ENCODE measurements at places on chromosomes 12 and 14.
A peak's percentile ranks its signal among the peaks of the same experiment; 100 is the strongest.

- no peak for DNase-seq
These were observed 39.8 kb downstream of the ELK3 start for GRCh38 chr12:96233939-96234461.

DNA sequence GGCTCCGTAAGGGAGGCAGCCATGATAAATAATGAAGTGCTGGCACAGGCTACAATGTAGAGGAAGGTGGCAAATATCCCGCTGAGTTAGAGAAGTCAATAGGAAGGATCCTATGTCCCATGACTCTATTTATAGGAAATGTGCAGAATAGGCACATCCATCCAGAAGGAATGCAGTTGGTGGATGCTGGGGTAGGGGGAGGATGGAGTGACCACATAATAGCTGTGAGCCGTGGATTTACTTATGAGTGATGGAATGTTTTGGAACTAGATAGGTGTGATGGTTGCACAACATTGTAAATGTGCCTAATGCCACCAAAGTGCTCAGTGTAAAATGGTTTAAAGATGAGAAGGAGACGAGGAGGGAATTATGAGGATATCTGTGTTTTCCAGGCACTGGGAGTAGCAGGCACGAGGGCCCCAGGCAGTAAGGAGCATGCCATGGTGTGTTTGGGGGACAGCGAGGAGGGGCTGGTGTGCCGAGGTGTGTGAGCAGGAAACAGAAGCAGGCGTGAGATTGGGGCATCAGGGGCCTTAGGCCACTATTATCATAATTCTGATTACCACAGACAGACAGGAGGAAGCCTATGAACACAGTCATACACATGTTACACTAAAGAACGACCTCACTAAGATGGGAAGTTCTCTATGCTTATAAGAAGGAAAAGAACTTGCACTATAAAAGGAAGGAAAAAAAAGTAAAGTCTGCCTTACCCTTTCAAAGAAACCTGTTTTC, 837.3 kb upstream of the TMEM132C start:
- no peak for DNase-seq

DNA sequence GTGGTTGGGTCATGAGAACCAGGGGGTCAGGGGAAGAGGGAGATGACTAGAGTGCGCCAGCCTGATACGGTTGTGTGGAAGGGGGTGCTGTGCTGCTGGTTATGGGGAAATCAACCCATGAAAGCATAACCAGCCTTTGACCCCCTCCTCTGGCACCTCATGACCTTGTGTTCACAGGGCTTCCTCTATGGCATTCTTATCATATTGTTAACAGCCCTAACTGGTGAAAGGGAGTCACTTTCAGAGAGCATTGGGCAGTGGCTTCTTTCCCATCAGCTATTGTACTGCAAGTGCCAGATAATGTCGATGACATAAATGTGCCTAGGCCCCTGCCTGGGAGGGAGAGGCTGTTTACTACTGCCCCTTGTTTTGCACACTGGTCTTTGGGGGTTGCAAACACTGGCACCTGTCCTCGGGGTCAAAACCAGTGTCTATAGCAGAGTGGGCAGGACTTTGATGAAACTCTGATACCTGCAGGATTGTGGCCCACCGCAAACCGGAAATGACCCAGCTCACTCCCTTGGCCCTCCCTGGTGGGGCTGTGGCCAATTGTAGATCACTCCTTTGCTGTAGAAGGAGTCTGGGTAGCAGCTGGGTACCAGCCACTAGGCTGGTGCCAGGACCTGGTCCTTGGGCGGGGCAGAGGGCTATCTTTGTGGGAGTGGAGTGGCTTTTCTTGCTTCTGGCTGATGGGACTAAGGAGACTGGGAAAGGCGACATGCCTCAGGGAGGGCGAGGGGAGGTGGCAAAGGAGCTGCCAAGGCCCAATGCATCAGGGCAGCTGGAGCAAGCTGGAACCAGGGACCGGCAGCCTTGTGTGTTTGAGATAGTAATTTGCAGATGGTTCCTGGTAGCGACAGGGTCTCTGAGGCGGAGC, 634 bp upstream of the TMEM63C start:
- no peak for DNase-seq

DNA sequence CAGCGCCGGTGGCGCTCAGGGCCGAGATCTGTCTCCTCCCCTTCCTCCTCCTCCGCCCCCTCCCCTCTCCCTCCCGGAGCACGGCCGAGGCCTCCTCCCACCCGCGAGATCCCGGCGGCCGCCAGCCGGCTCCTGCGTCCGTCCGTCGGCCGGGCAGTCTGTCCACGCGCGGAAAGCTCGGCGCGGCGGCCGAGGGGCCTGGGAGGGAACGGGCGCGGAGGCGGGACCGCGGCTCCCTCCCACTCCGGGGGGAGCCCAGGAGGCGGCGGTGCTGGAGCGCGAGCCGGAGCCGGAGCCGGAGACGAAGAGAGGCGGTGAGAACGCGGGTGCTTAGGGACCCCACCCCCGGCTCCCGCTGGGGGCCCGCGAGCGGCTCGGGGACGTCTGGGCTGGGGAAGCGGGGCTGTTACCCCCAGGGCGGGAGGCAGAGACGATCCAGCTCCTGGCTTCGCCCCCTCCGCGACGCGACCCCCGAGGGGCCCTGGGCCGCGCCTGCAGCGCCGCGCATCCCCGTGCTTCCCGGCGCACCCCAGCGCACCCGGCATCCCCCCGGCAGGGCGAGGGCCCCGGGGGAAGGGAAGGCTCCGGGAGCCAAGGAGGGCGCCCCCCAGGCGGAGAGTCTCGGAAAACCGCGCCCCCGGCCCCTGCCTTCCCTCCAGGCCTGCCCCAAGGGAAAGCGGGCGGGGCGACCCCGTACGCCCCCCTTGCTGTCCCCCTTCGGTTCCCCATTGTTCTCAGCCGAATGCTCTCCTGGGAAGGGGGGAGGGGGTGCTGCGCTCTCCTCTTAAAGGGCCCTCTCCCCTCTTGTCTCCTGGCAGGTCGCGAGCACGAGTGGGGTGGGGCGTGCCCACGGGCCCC, at the start of gene DTX1:
DTX1 (plus strand) TSS at position 100 of the 858 bp plus-strand sequence. CDS start 1,463 bp downstream, outside the sequence.
- peak; percentile 49 for DNase-seq

- peak; percentile 30 for DNase-seq
These were observed 37.8 kb upstream of the OR4E1 start for GRCh38 chr14:21711360-21711961.

DNA sequence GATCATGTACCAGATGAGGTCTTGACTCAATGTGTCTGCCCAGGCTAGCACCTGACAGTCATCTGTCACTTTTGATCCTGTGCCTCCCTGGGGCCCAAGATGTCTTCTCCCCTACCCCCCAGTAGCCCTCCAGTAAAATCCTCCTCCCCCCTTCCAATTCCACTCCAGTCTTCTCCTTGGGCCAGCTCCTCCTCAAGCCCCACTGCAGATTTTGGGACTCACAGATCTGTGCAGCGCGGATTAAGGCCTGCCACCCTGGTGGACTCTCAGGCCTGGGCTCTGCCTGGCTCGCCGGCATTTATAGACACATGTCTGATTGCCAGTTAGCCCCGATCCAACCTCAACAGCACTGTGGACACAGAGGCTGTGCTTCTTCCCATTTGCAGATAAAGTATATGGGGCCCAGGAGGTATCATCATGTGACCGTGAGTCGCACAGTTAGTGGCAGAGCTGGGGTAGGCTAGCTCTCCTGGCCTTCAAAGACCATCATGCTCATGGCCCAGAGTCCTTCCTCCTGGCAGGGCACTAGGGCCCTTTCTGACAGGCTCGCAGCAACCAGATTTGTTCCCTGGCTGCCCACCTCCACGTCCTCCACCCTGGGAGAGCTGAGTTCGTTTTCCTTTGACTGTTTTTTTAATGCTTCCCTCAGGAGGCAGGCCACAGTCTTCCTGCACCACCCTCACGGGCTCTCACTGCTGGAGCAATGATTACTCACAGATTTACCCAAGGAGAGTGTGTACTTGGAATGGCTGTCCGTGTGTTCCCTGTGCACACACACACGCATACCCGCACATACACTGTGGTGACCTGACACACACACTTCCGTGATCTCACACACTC, 98.3 kb upstream of the DIO3 start:
- no peak for DNase-seq

- no peak for DNase-seq
These were observed 145.3 kb downstream of the RBM19 start for GRCh38 chr12:113820842-113821241.

GRCh38 chr14:101665478-101666078, 95.9 kb upstream of the PPP2R5C start:
- DNase-seq, result peak; percentile 63

GRCh38 chr14:75132382-75133086, 5.7 kb upstream of the NEK9 start:
- peak; percentile 17 for DNase-seq

DNA sequence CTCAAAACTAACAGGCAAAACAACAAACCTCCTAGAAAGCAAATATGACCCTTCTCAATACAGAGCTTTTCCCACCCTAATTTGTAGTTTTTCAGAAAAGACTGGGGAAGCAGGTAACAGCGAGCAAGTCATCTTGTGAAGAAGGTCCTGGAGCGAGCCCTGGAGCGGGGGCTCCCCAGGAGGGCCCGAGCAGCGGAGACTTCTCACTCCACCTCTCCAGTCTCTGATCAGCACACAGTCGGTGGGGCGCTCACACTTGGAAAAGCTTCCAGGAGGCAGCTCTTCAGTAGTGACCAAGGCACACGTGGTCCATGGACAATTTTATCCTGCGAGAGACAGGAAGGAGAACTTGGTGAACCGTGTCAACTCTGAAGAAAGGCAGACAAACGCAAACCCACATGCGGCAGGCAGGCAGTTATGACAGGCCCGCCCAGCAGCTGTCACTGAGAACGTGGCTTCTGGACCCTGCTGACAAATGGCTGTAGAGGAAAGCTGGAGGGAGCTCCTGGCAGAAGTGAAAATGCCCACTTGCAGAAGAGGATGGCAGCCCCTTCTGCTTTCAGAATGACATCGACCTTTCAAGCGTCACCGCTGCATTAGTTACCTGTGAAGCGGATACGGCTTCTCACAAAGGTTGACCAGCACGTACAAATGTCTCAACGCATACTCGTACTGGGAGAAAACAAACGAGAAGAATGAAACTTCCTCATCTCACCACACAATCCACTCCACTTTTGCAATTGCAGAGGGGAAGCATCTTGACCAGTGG, 44.2 kb downstream of the LGMN start:
- no peak for DNase-seq

DNA sequence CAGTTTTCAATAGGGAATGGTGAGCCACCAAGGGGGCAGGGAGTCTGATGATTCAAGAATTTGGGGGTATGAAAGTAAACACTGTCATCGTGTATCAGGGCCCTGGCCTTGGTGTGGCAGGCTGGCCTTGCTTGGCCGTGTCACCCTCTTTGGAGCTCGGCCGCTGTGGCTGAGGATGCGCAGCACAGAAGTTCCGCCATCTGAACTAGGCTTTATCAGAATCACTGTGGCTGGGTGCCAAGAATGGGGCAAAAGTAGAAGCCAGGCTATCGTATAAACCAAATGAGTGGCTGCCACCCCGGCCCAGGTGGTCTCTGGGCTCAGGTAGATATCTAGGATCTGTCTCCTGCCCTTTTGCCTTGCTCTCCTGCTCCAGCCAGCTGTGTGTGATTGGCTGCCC, 137.4 kb downstream of the PAPOLA start:
- DNase-seq, result no peak

- no peak for DNase-seq
These were observed 524.2 kb downstream of the TMTC2 start for GRCh38 chr12:83210933-83211332.

DNA sequence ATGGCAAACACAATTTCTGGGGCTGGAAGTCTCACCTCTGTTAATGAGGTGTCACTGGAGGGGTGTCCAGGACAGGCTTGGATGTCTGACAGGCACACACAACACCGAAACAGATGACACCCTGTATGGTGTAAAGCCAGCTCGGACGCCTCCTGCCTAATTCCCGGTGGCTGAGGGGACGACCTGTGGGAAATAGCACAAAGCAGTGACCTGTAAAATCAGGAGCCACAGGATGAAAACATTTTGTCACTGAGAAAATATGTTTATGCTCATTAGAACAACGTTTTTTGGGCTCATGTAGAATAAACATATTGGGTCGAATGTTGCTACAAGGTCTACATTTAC, 285.0 kb upstream of the RTL1 start:
- no peak for DNase-seq

DNA sequence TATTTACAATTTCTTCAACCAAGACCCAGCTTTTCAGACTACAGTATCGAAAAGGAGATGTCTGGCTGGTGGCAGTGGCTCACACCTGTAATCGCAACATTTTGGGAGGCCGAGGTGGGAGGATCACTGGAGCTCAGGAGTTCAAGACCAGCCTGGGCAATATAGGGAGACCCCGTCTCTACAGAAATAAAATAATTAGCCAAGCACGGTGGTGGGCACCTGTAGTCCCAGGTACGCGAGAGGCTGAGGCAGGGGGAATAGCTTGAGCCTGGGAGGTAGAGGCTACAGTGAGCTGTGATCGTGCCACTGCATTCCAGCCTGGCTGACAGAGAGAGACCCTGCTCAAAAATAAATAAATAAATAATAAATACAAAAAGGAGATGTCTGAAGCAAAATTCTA, 530.5 kb downstream of the BCL11B start:
- no peak for DNase-seq

DNA sequence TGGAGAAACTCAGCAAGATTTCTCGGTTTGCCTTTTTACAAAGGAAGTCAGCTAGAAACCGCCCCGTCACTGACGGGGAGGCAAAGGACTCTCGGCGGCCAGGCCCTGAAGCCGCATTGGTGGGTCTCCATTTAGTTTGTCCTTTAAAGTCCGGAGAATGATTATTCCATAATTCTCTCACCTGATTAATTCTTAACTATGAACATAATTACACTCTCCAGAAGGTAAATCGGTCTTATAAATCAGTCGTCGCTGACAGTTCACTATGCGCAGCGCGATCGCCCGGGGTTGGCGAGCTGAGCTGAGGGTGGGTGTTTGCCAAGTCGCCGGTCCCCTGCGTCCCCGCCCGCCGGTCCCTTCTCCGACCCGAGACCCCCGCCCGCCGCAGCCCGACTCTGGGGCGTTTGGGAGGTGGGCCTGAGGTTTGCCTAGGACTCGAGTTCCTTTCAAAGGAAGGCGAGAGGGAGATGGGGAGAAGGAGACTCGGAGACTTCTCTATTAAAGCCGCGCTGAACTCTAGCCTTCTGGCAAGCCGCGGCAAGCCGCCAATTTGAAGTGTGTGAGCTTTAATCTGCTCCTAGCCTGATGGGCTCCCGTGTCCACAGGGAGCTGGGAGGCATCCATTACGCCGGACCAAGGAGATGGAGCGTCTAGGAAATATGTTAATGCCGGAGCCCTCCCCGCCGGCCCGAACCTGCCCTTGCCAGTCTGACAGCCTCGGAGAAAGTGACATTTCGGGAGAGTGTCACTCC, 392.9 kb downstream of the NOVA1 start:
- DNase-seq, result no peak

- no peak for DNase-seq
These were observed 10.0 kb downstream of the HIP1R start for GRCh38 chr12:122845041-122845864.

- DNase-seq, result no peak
These were observed 38.3 kb downstream of the SLC6A15 start for GRCh38 chr12:84874125-84874824.

GRCh38 chr14:89430391-89431236, 13.6 kb upstream of the FOXN3 start:
- peak; percentile 60 for DNase-seq

DNA sequence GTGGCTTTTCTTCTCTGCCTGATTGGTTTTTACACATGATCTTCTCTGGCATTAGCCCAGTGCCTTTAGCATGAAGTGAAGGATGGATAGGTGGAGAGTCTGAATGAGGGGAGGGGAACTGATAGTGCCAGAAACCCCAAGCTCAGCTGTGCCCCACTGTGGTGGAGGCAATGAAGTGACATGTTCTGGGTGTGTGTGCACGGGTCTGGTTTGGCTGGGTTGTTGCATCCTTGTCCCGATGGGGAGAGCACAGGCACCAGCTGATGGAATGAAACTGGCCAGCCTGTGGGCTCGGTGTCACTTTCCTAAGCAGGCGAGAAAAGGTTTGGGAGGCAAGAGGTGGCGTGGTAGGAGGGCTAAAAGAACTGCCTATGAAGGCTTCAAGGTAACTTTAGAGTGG, 65.3 kb downstream of the CACNA1C start:
- no peak for DNase-seq
